ENCODE measurements at places on chromosomes 13 and 19.

GRCh38 chr19:9456018-9456689, 20.8 kb upstream of the ZNF266 start:
- DNase-seq = no peak

- DNase-seq = no peak
Observed at GRCh38 chr19:34713262-34713637, 20.8 kb upstream of the ZNF181 start.

GRCh38 chr13:99418843-99419140, 82.5 kb upstream of the TM9SF2 start:
- no peak for DNase-seq

DNA sequence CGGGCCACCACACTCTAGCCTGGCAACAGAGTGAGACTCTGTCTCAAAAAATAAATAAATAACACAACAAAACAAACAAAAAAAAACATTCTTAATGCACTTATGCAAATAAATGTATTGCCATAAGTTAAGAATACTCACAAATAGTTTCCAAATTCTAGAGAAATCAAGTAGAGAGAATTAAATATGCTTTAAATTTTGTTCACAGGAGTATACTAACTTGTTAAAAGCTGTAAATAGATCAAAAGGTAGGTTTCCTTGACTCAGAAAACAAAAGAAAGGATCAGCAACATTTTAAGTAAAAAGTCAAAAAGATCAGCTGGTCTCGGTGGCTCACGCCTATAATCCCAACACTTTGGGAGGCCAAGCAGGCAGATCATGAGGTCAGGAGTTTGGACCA, 50.5 kb upstream of the ZNF429 start:
- no peak for DNase-seq

- no peak for DNase-seq
Observed at GRCh38 chr13:43339145-43339804, 315.9 kb downstream of the DNAJC15 start.

DNA sequence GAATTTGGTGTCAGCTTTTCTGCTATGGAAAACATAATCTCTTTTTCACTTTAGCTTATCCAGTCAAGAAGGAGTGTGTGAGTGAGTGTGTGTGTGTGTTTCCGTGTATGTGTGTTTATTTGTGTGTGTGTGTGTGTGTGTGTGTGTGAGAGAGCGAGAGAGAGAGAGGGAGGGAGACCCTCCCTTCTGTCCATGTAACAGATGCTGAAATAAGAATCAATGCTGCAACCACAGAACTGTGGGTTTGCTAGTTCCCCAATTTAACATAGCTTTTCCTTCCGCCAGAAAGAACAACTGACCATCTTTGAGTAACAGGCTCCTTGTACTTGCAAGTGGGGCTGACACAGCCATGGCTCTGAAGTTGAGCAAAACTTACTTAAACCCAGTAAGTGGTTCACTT, 5.2 kb downstream of the LCP1 start:
- DNase-seq = no peak

Data from epithelial cell of prostate (primary cell).